ENCODE measurements at places on chromosomes 2 and 18.

DNA sequence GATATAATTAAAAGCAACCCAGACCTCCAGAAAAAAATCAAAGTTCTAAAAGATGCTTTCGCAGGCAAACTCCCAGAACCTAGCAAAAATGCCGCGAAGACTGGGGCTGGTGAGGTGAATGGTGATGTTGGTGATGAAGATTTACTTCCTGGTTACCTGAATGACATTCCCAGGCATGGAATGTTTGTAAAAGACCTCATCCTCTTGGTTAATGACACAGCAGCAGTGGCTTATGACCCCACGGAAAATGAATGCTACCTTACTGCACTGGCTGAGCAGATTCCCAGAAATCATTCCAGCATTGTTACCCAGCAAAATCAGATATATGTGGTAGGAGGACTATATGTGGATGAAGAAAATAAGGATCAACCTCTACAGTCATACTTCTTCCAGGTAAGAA, 994 bp downstream of the KLHL41 start:
- no peak for DNase-seq

- DNase-seq, result no peak
Measured at GRCh38 chr18:56672391-56672790, 21.2 kb downstream of the WDR7 start.

DNA sequence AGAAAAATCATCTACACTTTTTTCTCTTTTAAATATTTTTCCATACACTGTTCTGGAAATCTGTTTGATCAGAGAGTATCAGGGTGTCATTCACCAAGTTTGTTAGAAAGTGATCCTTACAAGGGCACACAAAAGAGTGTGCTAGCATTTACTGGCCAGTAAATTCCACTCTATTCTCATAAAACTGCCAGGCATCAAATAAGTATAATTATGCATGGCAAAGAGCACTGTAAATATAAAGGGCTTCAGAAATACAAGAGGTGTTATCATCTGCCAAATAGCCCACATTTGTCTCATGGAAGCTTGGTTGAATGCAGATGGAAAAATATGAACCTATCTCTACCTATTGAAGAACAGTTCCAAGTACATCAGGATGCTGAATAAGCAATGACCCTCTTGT, 847.3 kb upstream of the ACVR2A start:
- no peak for DNase-seq

GRCh38 chr2:219025637-219026585, 15.4 kb downstream of the CFAP65 start:
- no peak for DNase-seq

GRCh38 chr2:10141736-10142639, 19.4 kb downstream of the RRM2 start:
- DNase-seq, result no peak

DNA sequence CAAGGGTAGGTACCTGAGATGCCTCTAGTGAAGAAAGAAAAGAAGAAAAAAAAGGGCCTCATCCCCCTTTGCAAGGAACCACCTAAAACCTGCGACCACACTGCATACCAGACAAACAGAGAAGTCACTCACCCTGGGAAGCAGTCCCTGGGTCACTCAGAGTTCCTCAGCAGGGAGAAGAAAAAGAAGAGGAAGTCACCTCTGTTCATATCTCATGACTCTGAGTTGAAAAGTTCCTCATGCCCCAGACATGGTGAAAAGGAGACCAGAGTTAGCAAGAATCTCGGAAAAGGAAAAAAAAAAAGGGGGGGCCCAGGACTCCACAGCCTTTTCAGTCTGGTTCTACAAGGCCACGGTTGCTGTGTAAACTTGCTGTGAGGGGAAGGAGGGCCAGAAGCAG, 478.4 kb upstream of the NRXN1 start:
- DNase-seq, result no peak

DNA sequence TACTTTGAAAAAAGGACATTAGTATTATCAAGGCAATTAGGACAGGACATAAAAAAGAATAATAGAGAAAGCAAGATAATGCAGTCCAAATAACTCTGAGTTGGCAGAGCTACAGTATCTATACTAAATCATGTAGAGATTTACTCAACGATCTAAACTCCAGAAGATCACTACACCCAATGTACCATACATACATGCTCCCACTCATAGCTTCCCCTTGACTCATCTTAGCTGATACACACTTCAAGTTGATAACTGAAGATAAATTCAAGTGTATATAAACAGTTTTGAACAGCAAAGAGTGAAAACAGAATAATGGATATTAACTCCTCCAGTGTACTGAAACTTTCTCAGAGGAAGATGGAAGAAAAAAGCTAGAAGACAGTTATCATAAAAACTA, 78.5 kb downstream of the SESTD1 start:
- no peak for DNase-seq

- no peak for DNase-seq
Measured at GRCh38 chr18:71352618-71353017, 1063.8 kb downstream of the SOCS6 start.

Data from stimulated activated CD8-positive, alpha-beta memory T cell treated with anti-CD3 and anti-CD28 coated beads, Interleukin-15, amount 100 ng/mL, for 48 hours (primary cell).